ENCODE measurements at places on chromosomes 2 and 18. TPM values are rescaled to one million over a fixed set of nuclear protein-coding genes. Genes with fewer than 3 reads are reported as not detected.

DNA sequence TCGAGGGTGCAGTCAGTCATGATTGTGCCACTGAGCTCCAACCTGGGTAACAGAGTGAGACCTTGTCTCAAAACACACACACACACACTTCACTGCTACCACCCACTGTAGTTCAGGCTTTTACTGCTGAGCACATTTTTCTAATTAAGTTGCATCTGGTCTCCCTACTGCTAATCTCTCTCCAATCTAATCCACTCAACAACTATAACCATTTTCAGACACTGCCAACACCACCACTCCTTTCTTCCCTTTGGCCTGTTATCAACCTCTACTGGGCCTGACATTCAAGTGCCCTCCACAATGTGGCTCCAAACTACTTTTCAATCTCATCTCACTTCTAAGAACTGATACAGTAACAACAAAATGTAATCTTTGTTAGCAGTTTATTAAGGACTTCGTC is 44.8 kb downstream of the RMP24 start:
- no peak for DNase-seq

- no peak for DNase-seq
Observed at GRCh38 chr2:40164736-40165508, 287.0 kb downstream of the SLC8A1 start.

SNED1 gene
- not detected for polyA plus RNA-seq

TYW5 gene
- 5.3 TPM for polyA plus RNA-seq

DNA sequence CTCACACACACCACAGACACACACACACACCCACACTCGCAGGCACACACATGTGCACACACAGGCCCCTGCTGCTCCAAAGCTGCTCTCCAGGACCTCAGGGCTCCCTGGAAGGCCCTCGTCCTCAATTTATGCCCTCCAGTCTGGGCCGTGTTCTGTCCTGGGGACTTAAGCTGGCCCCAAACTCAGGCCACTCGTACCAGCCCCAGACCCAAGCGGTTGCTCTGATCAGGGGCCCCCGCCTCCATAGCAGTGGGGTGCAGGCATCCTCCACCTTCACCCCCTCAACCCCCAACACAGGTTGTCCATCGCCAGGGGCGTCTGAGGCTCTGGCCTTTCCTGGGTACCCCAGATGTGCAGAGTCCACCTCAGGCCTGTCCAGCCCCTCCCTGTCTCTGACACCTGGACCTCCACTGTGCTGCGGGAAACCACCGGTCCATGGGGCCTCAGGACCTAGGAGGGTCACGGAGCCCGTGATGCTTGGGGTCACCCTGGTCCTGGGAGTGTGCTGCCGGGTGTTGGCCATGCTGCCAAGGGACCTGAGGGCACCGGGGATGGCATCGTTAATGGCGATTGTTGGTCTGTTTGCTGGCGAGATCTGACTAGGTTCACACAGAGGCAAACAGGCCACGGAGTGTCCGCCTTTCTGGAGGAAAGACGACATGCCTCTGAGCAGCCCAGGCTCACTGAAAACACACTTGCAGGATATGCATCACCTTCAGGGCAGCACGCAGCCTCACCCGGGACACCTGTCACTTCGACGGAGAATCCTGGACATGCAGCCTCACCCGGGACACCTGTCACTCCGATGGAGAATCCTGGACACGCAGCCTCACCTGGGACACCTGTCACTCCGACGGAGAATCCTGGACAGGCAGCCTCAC is 155.6 kb downstream of the NDUFA10 start:
- no peak for DNase-seq

DNA sequence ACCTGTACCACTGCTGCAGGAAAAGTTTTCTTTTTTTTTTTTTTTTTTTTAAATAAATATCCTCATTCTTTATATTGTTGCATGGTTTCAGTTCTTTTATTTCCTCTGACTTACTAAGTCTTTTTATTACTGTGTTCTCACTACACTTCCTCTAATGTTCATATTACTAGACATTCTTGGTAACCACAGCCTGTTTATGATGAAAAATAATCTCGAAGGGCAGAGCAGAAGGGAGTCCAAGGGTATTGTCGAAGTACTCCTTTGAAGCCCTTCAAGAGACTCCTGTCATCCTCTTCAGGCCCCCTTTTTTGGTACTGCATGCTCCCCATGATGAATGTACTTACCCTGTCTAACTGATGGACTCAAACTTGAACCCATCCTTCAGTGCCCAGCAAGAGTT is 61.2 kb downstream of the RND3 start:
- DNase-seq: no peak

- no peak for DNase-seq
Observed at GRCh38 chr2:145324748-145325147, 804.8 kb upstream of the ZEB2 start.

NPPC gene
- polyA plus RNA-seq: not detected

LYG2 gene
- not detected for polyA plus RNA-seq

STAT1 gene
- polyA plus RNA-seq: 61.1 TPM

FOXD4L1 gene
- polyA plus RNA-seq: 0.02 TPM

GRCh38 chr2:207251573-207252192 is 85.9 kb upstream of the KLF7 start:
- DNase-seq: no peak

DNA sequence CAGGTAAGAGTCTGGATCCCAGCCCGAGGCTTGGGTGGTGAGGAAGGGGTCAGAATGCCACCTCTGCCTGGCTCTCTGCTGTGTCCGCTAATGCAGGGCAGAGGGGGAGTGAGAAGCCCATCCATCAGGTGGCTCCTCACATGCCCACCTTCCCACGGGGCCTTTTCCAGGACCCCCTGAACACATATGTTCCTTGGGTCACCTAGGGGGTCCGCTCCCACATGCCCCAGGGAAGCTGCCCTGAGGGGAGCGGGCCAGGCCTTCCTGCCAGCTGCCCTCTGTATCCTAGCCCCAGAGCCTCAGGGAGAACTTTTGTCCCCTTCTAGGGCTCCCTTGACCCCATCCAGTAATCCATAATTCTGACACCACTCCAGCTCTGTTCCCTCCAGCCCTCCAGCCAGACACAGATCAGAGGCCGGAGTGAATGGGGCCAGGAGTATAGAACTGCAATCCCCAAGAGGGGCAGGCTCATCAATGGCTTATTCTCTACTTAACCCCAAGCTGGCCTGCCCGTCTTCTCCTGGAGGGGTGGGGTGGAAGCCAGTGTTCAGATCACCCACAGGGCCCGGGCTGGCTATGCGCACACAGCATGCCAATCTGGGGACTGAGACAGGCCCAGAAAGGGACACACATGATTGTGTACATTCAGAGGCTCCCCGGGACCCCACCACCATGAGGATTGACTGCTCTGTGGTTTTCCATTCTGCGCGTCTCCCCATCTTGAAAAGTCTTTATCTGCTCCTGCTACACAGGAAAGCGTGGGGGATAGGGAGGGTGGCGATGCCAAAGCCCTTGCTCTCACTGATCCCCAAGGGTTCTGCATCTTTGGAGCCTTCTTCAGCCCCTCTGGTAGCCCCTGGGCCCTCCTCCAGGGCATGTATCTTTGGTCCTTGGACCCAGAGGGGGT is 1.1 kb downstream of the EMILIN1 start:
- DNase-seq: no peak

- peak; percentile 83 for DNase-seq
Observed at GRCh38 chr2:181106789-181107627, 126.6 kb downstream of the UBE2E3 start.

DNA sequence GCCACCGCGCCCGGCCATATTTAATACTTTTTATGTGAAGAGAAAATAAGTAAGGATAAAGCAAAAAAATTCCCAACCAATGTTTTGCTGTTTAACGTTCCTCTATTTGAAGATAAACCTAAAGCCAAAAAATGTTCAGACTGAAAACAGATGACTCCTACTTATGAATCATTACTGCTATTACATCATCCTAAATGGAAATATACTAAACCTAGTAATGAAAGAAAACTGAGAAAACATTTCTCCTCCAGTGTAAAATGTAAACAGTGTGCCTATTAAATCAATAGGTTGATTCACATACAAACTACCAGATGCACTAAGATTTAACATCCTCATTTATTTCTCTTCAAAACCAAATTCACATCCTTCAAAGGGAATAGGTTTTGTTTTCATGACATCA is 43.5 kb downstream of the CWC22 start:
- peak; percentile 11 for DNase-seq

GRCh38 chr18:22106536-22107292 is 62.7 kb upstream of the GATA6 start:
- peak; percentile 51 for DNase-seq

DNA sequence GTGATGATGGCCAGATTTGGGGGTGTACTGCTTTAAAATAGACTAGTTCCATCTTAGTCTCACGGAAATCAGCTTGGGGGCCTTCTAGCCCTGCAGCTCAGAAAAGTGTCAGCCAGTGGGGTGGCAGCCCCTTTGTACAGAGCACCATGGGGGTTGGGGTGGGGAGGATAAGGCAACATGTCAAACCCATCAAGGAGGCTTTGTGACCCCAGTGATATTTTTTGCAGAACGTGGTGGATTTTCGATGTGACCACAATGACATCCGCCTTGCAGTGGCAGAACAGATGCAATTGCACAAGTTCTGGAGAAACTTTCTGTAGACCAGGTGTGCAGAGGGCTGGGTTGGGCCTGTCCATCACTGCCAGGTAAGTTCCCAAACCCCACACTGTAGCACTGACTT is 3.0 kb upstream of the CD8A start:
- no peak for DNase-seq

DNA sequence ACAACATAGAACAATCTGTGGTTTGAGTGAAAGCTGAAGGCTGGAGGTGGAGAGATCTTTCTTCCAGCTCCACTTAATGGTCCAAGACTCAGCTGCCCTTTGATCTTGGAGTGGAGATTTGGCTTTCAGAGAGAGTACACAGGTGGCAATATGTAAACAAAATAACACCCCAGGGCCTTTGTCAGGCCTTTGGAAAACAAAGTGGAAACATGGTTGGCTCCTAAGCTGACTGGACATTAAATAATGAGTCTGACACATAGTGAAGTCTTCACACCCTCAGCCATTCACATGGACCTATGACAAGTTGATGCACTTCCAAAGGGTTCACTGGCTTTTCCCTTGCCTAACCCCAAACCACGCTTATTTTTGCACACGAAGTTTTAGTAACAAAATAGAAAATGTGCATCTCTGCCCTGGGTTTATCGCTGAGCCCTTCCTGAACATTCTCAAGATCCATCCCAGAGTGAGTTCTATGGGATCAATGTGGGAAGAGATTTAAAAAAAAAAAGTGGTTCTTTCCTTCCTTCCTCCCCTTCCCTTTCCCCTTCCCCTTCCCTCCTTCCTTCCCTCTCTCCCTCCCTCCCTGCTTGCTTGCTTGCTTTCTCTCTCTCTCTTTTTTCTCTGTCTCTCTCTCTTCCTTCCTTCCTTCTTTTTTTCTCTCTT is 201.3 kb upstream of the NT5C1B start:
- no peak for DNase-seq

DNA sequence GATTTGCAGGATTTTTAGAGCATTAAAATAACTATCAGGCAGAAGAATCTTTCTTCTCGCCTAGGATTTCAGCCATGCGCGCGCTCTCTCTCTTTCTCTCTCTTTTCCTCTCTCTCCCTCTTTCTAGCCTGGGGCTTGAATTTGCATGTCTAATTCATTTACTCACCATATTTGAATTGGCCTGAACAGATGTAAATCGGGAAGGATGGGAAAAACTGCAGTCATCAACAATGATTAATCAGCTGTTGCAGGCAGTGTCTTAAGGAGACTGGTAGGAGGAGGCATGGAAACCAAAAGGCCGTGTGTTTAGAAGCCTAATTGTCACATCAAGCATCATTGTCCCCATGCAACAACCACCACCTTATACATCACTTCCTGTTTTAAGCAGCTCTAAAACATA is 137.0 kb downstream of the MEIS1 start:
- DNase-seq: no peak

DNA sequence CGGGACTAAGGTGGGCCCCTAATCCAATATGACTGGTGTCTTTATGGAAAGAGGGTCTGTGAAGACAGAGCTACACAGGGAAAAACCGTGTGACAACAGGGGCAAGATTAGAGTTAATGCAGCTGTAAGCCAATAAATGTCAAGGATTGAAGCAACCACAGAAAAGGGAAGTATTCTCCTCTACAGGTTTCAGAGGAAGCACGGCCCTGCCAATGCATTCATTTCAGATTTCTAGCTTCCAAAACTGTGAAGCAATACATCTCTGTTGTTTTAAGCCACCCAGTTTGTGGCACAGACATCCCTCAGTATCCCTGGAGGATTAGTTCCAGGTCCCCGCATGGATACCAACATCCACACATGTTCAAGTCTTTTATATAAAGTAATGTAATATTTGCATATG is 48.8 kb downstream of the SPP2 start:
- DNase-seq: no peak

DNA sequence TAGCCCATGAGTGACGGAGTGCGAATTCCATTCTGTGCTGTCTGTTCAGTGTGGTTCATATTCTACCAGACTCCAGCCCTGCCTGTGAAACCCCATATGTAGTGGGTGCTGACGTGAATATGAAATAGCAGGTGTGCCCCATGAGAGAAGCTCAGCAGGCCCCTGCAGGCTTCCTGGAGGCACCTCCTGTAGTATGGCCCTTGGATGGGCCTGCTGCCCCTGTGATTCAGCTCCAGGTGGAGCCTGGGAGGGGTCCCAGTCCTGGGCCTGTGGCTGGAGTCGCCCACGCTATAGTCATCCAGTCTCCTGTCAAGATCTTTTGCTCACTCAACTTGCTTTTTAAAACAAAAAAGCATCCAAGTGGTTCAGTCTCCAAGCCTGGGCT is 125.5 kb downstream of the GLI2 start:
- DNase-seq: no peak

IL18R1 gene
- 0.60 TPM for polyA plus RNA-seq

C1QL2 gene
- polyA plus RNA-seq: not detected

- DNase-seq: no peak
Observed at GRCh38 chr2:26567534-26567933, 73.6 kb downstream of the CIB4 start.

DNA sequence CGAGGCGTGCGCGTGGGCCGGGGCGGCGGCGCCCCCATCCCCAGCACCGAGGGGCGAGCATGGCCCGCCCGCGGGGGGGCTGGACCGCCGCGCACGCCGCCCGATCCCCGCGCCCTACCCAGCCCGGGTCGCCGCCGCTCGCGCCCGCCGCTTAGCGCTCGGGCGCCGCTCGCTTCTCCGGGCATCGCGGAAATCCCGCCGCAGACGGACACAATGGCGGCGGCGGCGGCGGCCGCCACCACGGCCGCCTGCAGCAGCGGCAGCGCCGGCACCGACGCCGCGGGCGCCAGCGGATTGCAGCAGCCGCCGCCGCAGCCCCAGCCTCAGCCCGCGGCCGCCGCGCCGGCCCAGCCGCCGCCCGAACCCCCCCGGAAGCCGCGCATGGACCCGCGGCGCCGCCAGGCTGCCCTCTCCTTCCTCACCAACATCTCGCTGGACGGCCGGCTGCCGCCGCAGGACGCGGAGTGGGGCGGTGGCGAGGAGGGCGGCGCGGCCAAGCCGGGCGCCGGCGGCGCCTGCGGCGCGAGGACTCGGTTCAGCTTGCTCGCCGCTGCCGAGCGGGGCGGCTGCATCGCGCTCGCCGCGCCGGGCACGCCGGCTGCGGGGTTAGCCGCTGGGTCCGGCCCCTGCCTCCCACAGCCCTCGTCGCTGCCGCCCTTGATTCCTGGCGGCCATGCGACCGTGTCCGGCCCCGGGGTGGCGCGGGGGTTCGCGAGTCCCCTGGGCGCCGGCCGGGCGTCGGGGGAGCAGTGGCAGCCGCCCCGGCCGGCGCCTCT is 453 bp downstream of the CABLES1 start:
- no peak for DNase-seq
